OCI-LY7 (cell line): ENCODE measurements at places on chromosomes 13 and 19. TPM values are rescaled to one million over a fixed set of nuclear protein-coding genes. Genes with fewer than 3 reads are reported as not detected.

GRCh38 chr13:113089693-113090414 is 15.7 kb upstream of the F7 start:
- DNase-seq, result no peak

GRCh38 chr19:28130066-28130511 is 1082.9 kb downstream of the UQCRFS1 start:
- no peak for DNase-seq

F7 gene
- not detected in 2 replicates for total RNA-seq

DNA sequence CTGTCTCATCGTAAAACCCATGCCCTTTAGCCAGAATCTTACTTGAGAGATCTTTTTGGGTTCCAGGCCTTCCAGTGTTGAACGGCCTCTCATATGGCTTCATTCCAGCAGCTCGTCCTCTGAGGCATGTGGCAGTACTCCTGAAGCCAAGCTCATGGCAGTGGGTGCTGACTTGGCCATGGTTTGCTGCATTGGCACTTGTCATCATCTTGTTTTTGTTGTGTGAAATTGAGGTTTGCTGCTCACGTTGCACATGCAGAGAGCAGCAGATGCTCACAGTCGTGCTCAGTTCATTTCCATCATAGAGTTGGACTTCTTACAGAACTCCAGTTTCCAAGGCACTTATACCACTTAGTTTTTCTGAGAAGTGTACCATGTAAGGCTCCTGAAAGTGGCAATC is 14.9 kb downstream of the TEX29 start:
- no peak for DNase-seq

ADGRE3 gene
- total RNA-seq, result not detected in 2 replicates

- DNase-seq, result no peak
These were observed 1.0 kb downstream of the GRIK5 start for GRCh38 chr19:42068756-42069571.

PRRG2 gene
- 2.4 TPM in 2 replicates for total RNA-seq

DNA sequence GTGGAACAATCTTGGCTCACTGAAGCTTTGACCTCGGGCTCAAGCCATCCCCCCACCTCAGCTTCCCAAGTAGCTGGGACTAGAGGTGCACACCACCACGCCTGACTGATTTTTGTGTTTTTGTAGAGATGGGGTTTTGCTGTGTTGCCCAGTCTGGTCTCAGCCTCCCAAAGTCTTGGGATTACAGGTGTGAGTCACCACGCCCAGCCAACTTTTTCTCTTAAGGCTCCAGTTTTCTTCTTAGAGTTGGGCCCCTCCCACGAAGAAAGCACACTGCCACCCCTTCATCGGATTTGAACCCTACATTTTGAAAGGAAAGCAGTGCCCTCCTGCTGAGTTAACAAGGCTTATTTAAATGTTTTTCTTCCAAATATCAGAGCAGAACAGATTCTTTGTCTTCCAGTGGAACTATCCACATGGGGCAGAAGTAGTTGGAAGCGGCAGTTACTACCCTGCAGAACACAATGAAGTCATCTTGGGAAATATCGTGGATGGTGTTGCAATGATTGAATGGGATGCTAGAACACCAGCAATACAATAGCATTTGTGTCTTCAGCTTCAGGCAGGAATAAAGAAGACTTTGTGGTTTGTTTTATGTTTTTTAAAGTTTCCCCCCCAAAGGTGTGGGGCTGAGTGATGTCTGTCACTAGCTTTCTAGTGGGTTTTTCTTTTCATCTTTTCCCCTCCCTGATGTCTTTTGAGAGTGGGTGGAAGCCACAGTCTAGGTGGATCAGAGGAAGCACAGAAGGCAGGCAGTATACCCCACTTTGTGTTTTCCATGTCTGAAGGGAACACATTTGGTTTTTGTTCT is 8.9 kb downstream of the ACTN4 start:
- DNase-seq, result no peak

CHERP gene
- 87.1 and 87.2 TPM in 2 replicates for total RNA-seq

ABHD13 gene
- total RNA-seq, result 3.2 and 3.3 TPM in 2 replicates

KCNK6 gene
- 5.4 and 6.9 TPM in 2 replicates for total RNA-seq
